ENCODE measurements at places on chromosomes 2 and 18. TPM values are rescaled to one million over a fixed set of nuclear protein-coding genes. Genes with fewer than 3 reads are reported as not detected.

- H3K27me3 ChIP-seq: no peaks in the 10 kb centered on the region
- H3K27ac ChIP-seq: peak overlapping the region; percentile 54
- no peak for DNase-seq
- H3K4me3 ChIP-seq: peak overlapping the region; percentile 80
- no peaks in the 10 kb centered on the region for H3K36me3 ChIP-seq
These were observed 3.0 kb downstream of the FZD7 start for GRCh38 chr2:202036601-202037037.

Gene B4GALT6
- total RNA-seq: 5.5 TPM

- no peak overlapping the region for H3K27ac ChIP-seq
- H3K36me3 ChIP-seq: no peaks in the 10 kb centered on the region
- H3K27me3 ChIP-seq: no peaks in the 10 kb centered on the region
- H3K4me1 ChIP-seq: no peaks in the 10 kb centered on the region
These were observed 11.7 kb downstream of the CAPN14 start for GRCh38 chr2:31205613-31206012.

Gene PMAIP1
- 0.23 TPM for total RNA-seq

GRCh38 chr2:138182937-138183312, 218.7 kb downstream of the HNMT start:
- H3K4me1 ChIP-seq: peaks cover 8% of the 10 kb centered on the region
- no peak overlapping the region for H3K4me3 ChIP-seq
- DNase-seq: no peak
- no peak overlapping the region for H3K27ac ChIP-seq
- H3K36me3 ChIP-seq: no peaks in the 10 kb centered on the region

DNA sequence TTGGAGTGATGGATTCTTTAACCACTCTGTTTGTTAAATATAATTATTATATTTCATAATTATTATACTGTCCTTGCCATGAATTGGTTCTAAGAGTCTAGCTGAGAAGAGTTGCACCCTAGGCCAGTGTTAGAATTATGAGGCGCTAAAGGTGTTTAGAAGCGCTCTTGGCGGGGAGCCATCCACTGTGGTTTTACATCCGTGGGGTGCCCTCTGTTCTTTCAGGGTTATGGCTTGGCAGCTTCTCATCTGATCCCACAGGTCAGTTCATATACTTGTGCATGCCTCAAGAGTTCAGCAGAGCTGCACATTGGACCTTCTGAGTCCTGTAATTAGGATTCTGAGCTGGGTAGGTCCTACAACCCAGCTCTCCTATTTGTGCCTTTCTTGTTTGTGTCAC, 9.1 kb downstream of the ASAP2 start:
- H3K27ac ChIP-seq: no peak overlapping the region
- H3K4me3 ChIP-seq: no peak overlapping the region
- no peak for DNase-seq
- no peaks in the 10 kb centered on the region for H3K36me3 ChIP-seq
- no peaks in the 10 kb centered on the region for H3K27me3 ChIP-seq

Gene CLEC4F
- not detected for total RNA-seq

DNA sequence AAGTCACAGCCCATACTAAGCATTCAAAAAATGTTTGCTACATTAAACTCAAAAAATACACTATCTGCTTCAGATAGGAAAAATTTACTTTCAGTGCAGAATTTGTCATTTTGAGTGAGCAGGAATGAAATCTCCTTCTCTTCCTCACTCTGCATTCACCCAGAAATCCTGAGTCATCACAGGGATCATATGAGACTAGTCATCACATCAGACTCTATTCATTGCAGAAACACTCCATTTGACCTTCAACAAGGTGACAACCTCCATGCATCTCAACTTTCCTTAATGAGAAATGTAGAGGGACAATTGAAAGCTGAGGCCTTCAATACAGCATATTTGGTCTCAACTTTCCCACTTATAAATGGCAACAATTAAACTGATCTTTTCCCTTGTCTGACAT, 130.4 kb upstream of the CYP26B1 start:
- no peak overlapping the region for H3K27ac ChIP-seq
- no peaks in the 10 kb centered on the region for H3K27me3 ChIP-seq
- no peaks in the 10 kb centered on the region for H3K36me3 ChIP-seq
- H3K4me1 ChIP-seq: peaks cover 11% of the 10 kb centered on the region
- no peak overlapping the region for H3K4me3 ChIP-seq
- no peak for DNase-seq

DNA sequence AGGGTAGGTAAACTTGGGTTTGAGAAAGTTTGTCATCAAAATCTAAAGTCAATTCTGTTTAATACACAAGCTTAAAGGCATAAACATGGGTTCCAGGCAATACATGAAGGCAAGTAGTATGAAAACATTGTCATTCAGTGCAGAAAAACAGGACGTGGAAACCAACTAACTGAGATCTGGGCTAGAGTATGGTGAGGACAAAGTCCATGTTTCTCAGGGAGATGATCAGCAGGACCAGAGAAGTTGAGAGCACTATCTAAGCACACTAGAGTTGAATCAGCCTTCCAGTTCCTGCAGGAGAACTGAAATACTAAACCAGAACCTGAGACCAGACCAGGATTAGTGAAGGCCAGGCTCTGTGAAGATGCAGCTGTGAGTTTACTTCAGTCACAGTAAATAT, 302.8 kb upstream of the CRIM1 start:
- H3K27ac ChIP-seq: no peak overlapping the region
- no peak overlapping the region for H3K4me3 ChIP-seq
- H3K27me3 ChIP-seq: no peaks in the 10 kb centered on the region
- no peaks in the 10 kb centered on the region for H3K4me1 ChIP-seq
- no peaks in the 10 kb centered on the region for H3K36me3 ChIP-seq

Gene EGR4
- not detected for total RNA-seq

DNA sequence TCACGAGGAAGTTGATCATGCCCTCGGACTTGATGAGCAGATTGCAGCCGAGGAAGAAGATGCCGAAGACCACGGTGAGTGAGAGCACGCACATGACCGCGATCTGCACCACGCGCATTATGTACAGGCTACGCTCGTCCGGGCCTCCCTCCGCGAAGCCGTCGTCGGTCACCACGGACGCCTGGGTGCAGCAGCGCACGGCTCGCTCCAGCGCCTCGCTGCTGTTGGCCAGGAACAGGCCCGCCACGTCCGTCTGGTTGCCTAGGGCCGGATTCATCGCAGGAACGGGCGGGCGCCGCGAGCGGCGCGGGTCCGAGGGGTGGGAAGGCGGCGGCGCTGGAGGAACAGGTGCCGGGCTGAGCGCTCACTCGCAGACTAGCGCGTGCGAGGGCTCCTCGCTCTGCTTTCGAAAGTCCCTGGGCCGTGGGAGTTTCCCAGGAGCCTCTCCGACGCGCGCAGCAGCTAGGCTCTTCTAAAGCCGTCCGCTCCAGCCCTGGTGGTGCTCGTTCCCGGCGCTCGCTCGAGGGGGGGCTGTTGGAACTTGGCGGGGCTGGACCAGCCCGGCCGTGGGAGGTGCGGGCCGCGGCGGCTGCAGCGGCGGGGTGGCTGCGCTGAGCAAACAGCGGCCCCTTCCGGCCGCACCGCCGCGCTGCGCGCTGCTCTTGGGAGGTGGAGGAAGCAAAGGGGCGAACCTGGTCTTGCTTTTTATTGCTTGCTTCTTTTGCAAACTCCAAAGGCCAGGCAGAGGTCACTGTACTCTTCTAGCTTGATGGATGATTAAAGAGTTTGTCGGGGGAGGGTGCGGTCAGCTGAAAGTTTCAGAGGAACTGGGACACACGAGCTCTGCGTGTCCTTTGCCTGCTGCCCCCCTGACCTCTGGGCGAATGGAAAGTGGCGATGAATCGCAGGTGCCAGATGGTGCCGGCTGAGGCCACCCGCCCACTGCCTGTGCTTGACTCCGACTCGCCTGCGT, at the start of gene RPRM:
RPRM (minus strand) TSS at position 474 of the 973 bp plus-strand sequence; CDS start at position 277, 197 bp downstream.
- peak; percentile 65 for DNase-seq
- H3K27ac ChIP-seq: no peak within 1 kb of the TSS
- H3K4me1 ChIP-seq: peaks cover 22% of the 10 kb centered on the region
- peaks cover 51% of the 10 kb centered on the region for H3K27me3 ChIP-seq

- peak; percentile 88 for DNase-seq
- H3K4me3 ChIP-seq: no peak overlapping the region
- no peaks in the 10 kb centered on the region for H3K36me3 ChIP-seq
- H3K27ac ChIP-seq: no peak overlapping the region
These were observed 38.3 kb downstream of the TTC32 start for GRCh38 chr2:19863303-19864041.

GRCh38 chr2:104793966-104794365, 59.9 kb upstream of the POU3F3 start:
- H3K27ac ChIP-seq: no peak overlapping the region
- peaks cover 27% of the 10 kb centered on the region for H3K27me3 ChIP-seq
- H3K4me3 ChIP-seq: no peak overlapping the region
- H3K4me1 ChIP-seq: peaks cover 4% of the 10 kb centered on the region
- H3K36me3 ChIP-seq: no peaks in the 10 kb centered on the region

Gene NCKAP5
- total RNA-seq: 3.8 TPM

GRCh38 chr2:172416447-172417058, 10.8 kb upstream of the ITGA6 start:
- DNase-seq: no peak
- H3K27me3 ChIP-seq: no peaks in the 10 kb centered on the region
- H3K36me3 ChIP-seq: no peaks in the 10 kb centered on the region
- no peak overlapping the region for H3K27ac ChIP-seq

Gene BUB1
- 1.3 TPM for total RNA-seq

GRCh38 chr2:28507796-28508764, 12.2 kb downstream of the PLB1 start:
- no peaks in the 10 kb centered on the region for H3K27me3 ChIP-seq
- H3K4me3 ChIP-seq: no peak overlapping the region
- no peak overlapping the region for H3K27ac ChIP-seq
- no peaks in the 10 kb centered on the region for H3K36me3 ChIP-seq

DNA sequence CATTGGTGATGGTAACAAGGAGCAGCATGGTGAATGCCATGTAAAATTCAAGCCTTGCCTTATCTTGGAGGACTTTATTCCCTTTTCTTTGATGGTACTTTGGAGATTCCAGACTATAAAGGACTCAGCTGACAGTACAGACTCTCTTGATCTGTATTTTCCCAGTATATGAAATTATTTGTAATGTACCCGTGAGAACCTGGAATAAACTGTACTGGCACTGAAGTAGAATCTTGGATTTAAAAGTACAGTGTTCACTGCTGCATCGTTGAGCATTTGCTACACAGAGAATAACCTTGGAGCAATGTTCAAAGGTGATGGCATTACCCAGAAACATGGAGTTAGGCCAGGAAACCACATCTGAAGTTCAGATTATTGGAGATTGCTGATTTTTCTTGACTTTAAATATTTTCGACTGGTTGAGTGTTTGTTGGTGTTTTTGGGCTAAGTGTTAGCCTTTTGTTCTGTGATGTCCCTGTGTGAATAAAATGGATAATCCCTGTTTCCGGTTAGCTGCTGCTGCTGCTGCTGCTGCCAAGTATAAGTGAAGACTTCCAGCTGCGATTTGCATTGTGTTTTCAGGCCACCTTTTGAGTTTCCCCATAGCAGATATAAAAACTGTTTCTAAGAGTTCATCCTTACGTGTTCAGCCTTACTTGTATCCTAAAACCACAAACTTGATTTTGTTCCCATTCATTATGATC, 122.0 kb downstream of the SPTBN1 start:
- H3K4me1 ChIP-seq: peaks cover 99% of the 10 kb centered on the region
- no peak overlapping the region for H3K4me3 ChIP-seq
- no peak for DNase-seq
- H3K27ac ChIP-seq: peak overlapping the region; percentile 40
- H3K36me3 ChIP-seq: no peaks in the 10 kb centered on the region

GRCh38 chr2:32825291-32825712, 121.5 kb upstream of the LTBP1 start:
- peak; percentile 65 for DNase-seq
- no peaks in the 10 kb centered on the region for H3K27me3 ChIP-seq
- H3K4me1 ChIP-seq: peaks cover 22% of the 10 kb centered on the region
- H3K27ac ChIP-seq: peak overlapping the region; percentile 76
- H3K36me3 ChIP-seq: no peaks in the 10 kb centered on the region
- H3K4me3 ChIP-seq: no peak overlapping the region

Gene ABHD1
- total RNA-seq: not detected

- H3K27ac ChIP-seq: no peak overlapping the region
- no peaks in the 10 kb centered on the region for H3K27me3 ChIP-seq
- DNase-seq: no peak
- H3K4me1 ChIP-seq: no peaks in the 10 kb centered on the region
- H3K4me3 ChIP-seq: no peak overlapping the region
- H3K36me3 ChIP-seq: no peaks in the 10 kb centered on the region
These were observed 41.3 kb upstream of the CCDC68 start for GRCh38 chr18:55000529-55000928.

Gene PSD4
- 2.1 TPM for total RNA-seq

Gene RUFY4
- total RNA-seq: not detected

GRCh38 chr18:24427484-24427883, 1.0 kb downstream of the IMPACT start:
- H3K4me3 ChIP-seq: peak overlapping the region; percentile 92
- no peaks in the 10 kb centered on the region for H3K36me3 ChIP-seq
- H3K27me3 ChIP-seq: no peaks in the 10 kb centered on the region
- no peak overlapping the region for H3K27ac ChIP-seq
- DNase-seq: no peak

Gene GIGYF2
- total RNA-seq: 67.6 TPM

Gene DTNA
- 188 TPM for total RNA-seq

DNA sequence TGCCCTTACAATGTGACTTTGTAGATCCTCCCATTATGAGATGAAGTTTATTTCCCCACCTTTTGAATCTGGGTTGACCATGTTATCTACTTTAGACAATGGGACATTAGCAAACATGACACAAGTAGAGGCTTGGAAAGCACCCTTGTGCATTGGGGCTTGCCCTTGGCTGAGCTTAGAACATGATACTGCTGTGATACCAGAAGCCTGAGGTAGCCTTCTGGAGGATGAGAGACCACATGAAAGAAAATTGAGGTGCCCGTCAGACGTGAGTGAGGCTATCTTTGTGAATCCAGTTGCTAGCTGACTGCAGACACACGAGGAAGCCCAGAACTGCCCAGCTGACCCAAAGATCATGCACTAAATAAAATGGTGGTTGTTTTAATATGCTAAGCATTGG, 341.2 kb downstream of the CYP26B1 start:
- H3K36me3 ChIP-seq: no peaks in the 10 kb centered on the region
- no peaks in the 10 kb centered on the region for H3K27me3 ChIP-seq
- no peak overlapping the region for H3K4me3 ChIP-seq
- peaks cover 5% of the 10 kb centered on the region for H3K4me1 ChIP-seq
- H3K27ac ChIP-seq: no peak overlapping the region

DNA sequence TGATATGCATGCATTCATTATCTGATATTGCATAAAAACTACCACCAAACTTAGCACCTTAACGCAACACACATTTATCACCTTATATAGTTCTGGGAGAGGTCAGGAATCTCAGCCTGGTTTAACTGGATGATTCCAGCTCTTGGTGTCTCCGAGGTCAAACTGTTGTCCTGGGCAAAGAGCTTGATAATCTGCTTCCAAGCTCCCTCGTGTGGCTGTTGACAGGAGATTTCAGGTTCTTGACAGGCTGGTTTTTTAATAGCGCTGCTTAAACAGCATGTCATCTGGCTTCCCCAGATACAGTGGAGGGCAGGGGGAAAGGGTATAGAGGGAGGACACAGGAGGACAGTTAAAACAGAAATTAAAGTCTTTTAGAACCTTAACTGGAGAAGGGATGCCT, 785.0 kb downstream of the CNTNAP5 start:
- no peaks in the 10 kb centered on the region for H3K4me1 ChIP-seq
- DNase-seq: no peak
- H3K27ac ChIP-seq: no peak overlapping the region
- no peak overlapping the region for H3K4me3 ChIP-seq

Gene TMEM37
- total RNA-seq: 0.81 TPM

Gene SERPINB10
- total RNA-seq: not detected

Data from heart left ventricle (tissue), 16 donors.